HS-27A (cell line): ENCODE measurements at places on chromosomes 4 and X.

GRCh38 chrX:30627818-30628652, 25.2 kb upstream of the GK start:
- no peak for DNase-seq

DNA sequence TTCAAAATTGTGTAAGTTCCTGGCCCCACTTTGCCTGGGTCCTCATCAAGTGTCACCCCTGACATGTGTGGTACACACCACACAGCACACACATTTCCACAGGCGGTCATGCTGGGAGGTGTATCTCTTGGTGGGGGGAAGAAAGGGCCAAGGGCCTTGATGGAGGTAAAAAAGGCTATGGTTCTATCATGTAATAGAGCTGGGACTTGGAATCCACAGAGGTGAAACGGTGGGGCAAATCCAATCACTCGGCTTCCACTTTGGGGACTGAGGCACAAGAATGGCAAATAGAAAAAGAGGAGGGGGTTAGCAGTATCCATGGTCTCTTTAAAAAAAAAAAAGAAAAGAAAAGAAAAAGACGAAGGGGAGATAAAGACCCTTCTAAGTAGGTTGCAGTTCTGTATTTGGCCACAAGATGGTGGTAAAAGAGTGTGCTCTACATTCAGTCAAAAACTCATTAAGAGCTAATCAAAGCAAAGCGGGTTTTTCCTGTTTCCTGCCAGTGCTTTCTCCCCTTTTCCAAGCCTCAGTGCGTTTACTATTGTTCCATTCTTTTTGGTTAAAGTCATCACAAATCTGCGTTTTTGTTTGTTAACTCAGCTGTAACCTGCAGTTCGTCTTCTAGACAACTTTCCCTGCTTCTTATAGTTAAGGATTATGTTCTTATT, 37.0 kb upstream of the ATP6AP2 start:
- DNase-seq, result no peak

DNA sequence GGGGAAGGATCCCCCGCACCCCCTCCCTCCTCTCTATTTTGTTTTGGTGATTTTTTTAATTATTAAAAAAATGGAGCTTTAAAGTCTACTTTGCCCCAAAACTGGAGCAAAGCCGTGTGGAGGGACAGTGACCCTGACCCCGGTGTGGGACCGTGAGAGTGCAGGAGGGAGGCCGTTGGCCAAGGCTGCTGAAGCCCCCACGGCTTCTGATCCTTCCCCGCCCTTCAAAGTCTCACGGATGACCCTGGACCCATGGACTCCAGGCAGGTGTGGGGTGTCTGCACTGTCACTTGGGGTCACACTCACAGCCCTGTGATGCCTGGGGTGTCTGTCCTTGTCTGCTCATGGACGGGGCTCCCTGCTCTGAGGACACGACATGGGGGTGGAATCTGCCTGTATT, 133.3 kb downstream of the CPZ start:
- DNase-seq, result no peak

DNA sequence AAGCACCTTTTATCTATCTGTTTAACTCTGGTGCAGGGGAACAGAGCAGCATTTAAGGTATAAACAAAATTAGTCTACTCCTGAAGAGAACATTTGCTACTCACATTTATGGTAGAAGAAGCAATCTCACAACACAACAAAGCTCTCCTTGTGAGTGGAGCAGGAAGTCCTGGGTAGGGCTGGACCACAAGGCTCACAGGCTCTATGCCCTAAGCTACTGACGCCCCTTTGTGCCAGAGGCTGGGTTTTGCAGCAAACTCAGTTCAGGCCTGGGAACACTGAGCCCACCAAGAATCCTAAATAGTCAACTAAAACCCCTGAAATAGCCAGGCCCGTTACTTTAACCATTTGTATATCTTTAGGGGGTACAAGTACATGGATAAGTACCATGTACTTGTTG, 4.7 kb upstream of the ZXDB start:
- no peak for DNase-seq

DNA sequence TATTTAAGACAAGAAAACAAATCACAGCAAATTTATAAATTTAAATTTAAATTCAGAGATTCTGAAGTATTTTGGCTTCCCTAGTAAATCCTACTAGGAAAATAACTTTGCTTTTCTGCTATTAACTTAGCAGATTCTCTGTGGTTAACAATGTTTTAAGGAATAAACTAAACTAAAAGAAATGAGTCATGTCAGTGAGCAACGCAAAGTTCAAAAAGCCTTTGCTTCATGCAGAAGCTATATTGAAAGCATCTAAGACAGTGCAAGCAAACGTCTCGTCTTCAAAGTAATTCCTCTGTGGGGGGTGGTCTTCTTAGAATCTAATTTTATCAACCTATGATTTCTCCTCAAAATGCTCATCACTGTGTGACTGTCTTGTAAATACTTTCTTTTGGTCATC, 30.1 kb downstream of the GABRB1 start:
- no peak for DNase-seq

DNA sequence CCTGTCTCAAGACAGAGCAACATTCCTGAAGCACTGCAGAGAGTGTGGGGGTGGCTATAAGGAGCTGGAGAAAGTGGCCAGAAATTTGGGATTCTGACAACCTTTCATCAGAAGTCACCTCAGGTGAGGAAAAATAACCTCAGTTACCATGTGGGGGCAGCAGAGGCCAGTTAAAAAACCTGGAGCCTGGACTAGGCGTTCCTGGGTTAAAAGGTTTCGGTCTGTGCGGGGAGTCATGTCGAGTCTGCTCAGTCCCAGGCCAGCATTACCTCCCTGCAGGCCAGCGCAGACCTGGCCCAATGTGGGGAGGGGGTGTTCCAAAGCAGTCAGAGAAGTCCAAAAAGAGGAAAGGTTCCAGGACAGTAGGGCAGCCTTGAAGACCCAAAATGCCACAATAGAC, 10.9 kb upstream of the NALF2 start:
- DNase-seq, result no peak

- DNase-seq, result no peak
Measured at GRCh38 chrX:104659005-104659744, 93.2 kb downstream of the IL1RAPL2 start.

DNA sequence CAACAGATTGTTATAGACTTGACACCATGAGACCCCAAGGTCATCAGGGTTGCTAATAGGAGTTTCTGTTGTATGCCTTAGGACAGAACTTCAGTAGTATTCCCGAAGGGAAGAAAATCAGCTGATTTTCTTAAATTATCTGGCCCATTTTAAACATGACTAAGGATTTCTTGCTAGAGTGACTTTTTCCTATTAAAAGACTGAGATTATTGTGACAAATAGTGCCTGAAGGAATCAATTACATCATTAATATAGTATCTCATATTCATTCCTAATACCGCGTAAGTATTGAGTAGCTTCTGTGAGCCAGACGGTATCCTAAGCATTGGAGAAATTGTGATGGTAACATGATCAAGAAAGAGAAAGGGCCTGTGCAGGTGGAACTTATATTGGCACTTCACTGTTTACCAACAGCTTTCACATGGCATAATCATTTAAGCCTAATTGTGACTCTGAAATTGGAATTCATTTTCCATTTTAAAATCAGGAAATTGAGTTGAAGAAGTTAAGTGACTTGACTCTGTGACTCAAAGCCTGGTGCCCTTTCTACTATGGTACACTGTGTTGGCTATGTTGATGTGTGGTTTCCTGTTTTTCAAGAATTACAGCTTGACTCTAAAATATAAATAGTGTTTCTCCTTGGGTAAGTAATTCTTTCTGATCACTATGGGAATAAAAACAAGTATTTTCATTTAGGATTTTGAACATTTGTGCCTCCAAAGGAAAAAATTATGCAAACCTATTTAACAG, 4.1 kb downstream of the AFF1 start:
- no peak for DNase-seq

- no peak for DNase-seq
Measured at GRCh38 chrX:104255465-104255864, 732 bp upstream of the ESX1 start.
